ENCODE measurements at places on chromosomes 6 and 20.

DNA sequence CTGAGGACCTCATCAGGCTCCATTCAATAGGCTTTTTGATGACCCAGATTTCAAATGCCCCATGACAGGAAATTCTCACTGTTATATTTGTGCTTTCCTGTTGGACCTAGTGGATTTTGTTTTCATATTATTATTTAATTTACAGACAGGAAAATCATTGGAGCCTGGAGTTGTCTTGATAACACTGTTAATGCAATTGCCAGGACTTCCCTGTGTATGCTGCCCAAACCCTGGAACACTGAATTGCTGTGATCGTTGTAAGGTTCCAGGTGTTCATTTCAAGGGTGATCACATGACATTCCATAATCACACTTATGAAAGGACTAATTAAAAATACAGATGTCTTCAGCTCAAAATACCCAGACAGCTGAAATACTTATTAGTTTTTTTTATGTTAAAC, 783.2 kb downstream of the DHX35 start:
- no peak overlapping the region for H3K27ac ChIP-seq
- no peak for DNase-seq
- no peaks in the 10 kb centered on the region for H3K4me1 ChIP-seq
- no peak overlapping the region for H3K4me3 ChIP-seq
- no peaks in the 10 kb centered on the region for H3K27me3 ChIP-seq
- no peaks in the 10 kb centered on the region for H3K36me3 ChIP-seq

- H3K27me3 ChIP-seq, result no peaks in the 10 kb centered on the region
- H3K27ac ChIP-seq, result no peak overlapping the region
- DNase-seq, result no peak
- H3K36me3 ChIP-seq, result peaks cover 8% of the 10 kb centered on the region
Observed at GRCh38 chr20:479487-479886, 17.2 kb upstream of the TBC1D20 start.

- no peak overlapping the region for H3K4me3 ChIP-seq
- DNase-seq, result no peak
- H3K27me3 ChIP-seq, result no peaks in the 10 kb centered on the region
- H3K4me1 ChIP-seq, result no peaks in the 10 kb centered on the region
Observed at GRCh38 chr20:19601126-19601810, 156.8 kb upstream of the RIN2 start.

DNA sequence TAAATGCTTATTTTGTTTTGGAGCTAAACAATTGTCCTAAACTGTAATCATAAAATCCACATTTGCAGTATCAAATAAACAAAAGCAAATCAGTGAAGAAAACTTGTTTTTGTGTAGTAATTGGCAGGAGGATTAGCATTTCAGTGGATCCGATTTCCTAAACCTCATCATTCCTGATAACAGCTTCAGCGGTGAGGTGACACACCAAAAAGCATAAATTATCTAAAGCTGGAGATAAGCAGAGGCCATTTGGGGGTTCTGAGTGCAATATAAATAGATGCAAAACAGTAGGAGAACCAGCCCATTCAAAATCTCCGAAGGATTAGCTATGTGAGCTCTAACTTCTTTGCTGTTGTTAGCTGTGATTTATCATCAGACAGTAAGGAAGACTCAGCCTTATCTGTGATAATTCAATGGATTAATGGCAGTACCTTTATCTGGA, 235.8 kb downstream of the EPHA7 start:
- DNase-seq, result no peak
- no peaks in the 10 kb centered on the region for H3K27me3 ChIP-seq
- no peak overlapping the region for H3K4me3 ChIP-seq
- H3K36me3 ChIP-seq, result no peaks in the 10 kb centered on the region
- H3K27ac ChIP-seq, result no peak overlapping the region

GRCh38 chr6:84641076-84641475, 123.3 kb downstream of the TBX18 start:
- H3K4me3 ChIP-seq, result no peak overlapping the region
- no peaks in the 10 kb centered on the region for H3K36me3 ChIP-seq
- no peak overlapping the region for H3K27ac ChIP-seq
- DNase-seq, result no peak
